Heart left ventricle (tissue), 16 donors: ENCODE measurements at places on chromosomes 5 and 9. TPM values are rescaled to one million over a fixed set of nuclear protein-coding genes. Genes with fewer than 3 reads are reported as not detected.

Gene SMIM33
- total RNA-seq, result not detected

Gene MRPS30
- total RNA-seq, result 96.9 TPM

GRCh38 chr5:96043446-96043845 is 81.8 kb upstream of the ELL2 start:
- H3K27me3 ChIP-seq, result no peaks in the 10 kb centered on the region
- H3K4me3 ChIP-seq, result no peak overlapping the region
- H3K36me3 ChIP-seq, result no peaks in the 10 kb centered on the region
- no peak overlapping the region for H3K27ac ChIP-seq
- no peak for DNase-seq
- no peaks in the 10 kb centered on the region for H3K4me1 ChIP-seq

Gene PDCD1LG2
- total RNA-seq, result 3.0 TPM

DNA sequence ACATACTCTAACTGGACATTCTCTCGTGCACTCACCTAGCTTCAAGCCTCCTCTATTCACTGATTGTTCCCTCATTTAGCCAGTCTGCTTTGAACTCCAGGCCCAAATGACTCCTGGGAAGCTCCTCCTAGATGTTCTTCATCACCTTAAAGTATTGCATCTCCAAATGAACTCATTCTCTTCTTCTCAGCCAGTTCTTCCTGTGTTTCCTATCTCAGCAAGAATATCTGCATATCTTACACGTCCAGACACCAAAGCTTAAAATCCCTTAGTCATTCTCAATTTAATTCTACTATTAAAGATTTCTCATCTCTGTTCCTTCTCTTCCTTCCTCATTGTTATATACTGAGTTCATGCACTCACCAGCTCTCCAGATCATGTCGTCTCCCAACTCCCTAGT is 118.6 kb upstream of the DAB2 start:
- DNase-seq, result no peak
- no peak overlapping the region for H3K4me3 ChIP-seq
- H3K36me3 ChIP-seq, result no peaks in the 10 kb centered on the region
- H3K4me1 ChIP-seq, result peaks cover 9% of the 10 kb centered on the region
- H3K27me3 ChIP-seq, result no peaks in the 10 kb centered on the region
- no peak overlapping the region for H3K27ac ChIP-seq

DNA sequence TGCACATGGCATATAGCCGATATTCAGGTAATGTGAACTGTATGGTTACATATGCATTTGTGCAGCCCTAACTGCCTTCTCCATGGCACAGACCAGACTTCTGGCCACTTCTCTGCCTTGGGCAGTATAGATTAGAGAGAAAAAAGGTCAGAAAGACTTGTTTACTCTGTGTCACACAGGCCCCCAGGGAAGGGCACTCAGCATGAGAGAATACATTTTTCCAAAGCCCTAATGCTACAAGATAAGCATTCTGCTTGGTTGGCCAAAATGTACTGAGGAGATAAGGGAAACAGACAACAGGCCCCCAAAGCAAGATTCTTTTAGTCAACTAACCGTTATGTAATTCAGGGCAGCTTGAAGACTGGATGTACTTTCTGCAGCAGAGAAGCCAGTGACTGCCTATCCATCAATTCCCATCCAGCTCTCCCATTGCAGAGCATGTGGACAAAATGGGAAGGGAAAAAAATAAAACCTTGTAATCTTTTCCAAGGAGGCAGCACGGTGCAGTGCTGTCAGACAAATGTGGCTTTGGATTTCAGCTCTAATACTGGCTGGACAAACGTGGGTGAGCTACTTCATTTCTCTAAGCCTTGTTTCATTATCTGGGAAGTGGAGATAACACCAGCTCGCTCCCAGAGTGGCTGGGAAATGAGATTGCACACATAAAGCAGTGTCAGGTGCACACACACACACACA is 205.9 kb downstream of the NSG2 start:
- no peak overlapping the region for H3K4me3 ChIP-seq
- H3K27ac ChIP-seq, result no peak overlapping the region
- H3K36me3 ChIP-seq, result no peaks in the 10 kb centered on the region
- no peaks in the 10 kb centered on the region for H3K4me1 ChIP-seq
- no peak for DNase-seq
- no peaks in the 10 kb centered on the region for H3K27me3 ChIP-seq

GRCh38 chr5:34854459-34855174 is 15.7 kb downstream of the TTC23L start:
- H3K4me1 ChIP-seq, result no peaks in the 10 kb centered on the region
- DNase-seq, result no peak
- H3K4me3 ChIP-seq, result no peak overlapping the region
- no peaks in the 10 kb centered on the region for H3K27me3 ChIP-seq
- no peak overlapping the region for H3K27ac ChIP-seq

- H3K4me3 ChIP-seq, result no peak overlapping the region
- no peaks in the 10 kb centered on the region for H3K36me3 ChIP-seq
- DNase-seq, result no peak
- H3K4me1 ChIP-seq, result no peaks in the 10 kb centered on the region
- H3K27me3 ChIP-seq, result no peaks in the 10 kb centered on the region
Measured at GRCh38 chr9:98570055-98570454, 138.7 kb downstream of the GABBR2 start.

GRCh38 chr9:136237486-136238341 is 7.9 kb downstream of the QSOX2 start:
- no peak for DNase-seq
- H3K36me3 ChIP-seq, result peaks cover 5% of the 10 kb centered on the region
- no peak overlapping the region for H3K4me3 ChIP-seq
- H3K4me1 ChIP-seq, result peaks cover 27% of the 10 kb centered on the region
- H3K27ac ChIP-seq, result no peak overlapping the region

DNA sequence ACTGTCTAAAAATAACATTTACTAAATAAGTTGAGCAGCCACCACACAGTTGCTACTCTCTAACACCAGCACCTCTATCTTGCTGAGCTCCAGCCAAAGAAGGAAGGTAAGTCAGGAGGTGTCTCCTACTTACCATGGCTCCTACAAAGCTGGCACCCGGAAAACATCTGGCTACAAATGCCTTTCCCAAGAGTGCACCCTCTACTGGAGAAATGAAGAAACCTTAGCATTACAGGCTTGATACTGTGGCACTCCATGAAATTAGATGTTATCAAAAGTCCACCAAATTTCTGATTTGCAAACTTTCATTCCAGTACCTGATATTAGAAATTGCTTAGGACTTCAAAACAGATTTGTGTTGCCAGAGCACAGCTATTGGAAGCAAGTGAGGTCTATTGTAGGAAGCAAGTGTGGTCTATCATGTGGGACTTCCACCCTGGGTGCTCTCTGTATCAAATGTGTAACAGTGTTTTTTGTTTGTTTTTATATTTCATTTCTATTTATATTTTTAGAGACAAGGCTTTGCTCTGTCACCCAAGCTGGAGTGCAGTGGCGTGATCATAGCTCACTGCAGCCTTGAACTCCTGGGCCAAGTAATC is 25.7 kb upstream of the RFK start:
- H3K27me3 ChIP-seq, result no peaks in the 10 kb centered on the region
- H3K36me3 ChIP-seq, result no peaks in the 10 kb centered on the region
- DNase-seq, result no peak
- no peak overlapping the region for H3K27ac ChIP-seq
- H3K4me3 ChIP-seq, result no peak overlapping the region
- H3K4me1 ChIP-seq, result no peaks in the 10 kb centered on the region

Gene SAXO1
- not detected for total RNA-seq

DNA sequence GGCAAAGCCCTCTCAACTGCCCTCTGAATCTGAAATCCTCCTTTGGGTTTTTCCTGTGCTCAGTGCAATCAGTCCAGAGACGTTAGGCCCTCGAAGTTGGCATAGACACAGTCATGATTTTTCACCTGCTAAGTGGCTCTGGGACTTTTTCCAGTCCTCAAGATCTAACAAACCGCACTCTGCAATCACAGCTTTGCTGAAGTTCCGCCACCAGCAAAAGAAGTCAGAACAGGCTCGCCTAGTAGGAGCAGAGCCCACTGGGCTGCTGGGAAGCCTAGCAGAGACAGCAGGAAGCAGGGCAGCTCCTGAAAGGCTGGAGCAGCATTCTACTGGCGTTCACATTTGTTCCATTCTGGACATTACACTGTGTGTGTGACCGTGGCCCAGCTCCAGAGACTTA is 222.8 kb upstream of the KIF2A start:
- DNase-seq, result no peak
- H3K27ac ChIP-seq, result no peak overlapping the region
- H3K27me3 ChIP-seq, result no peaks in the 10 kb centered on the region
- no peak overlapping the region for H3K4me3 ChIP-seq
- H3K36me3 ChIP-seq, result no peaks in the 10 kb centered on the region

- peaks cover 14% of the 10 kb centered on the region for H3K27me3 ChIP-seq
- H3K4me3 ChIP-seq, result no peak overlapping the region
- no peaks in the 10 kb centered on the region for H3K36me3 ChIP-seq
- DNase-seq, result peak; percentile 36
- H3K27ac ChIP-seq, result no peak overlapping the region
Measured at GRCh38 chr5:1185629-1186350, 15.6 kb upstream of the SLC6A19 start.

GRCh38 chr9:34157898-34158297 is 20.9 kb upstream of the UBAP1 start:
- H3K36me3 ChIP-seq, result no peaks in the 10 kb centered on the region
- no peaks in the 10 kb centered on the region for H3K27me3 ChIP-seq
- H3K27ac ChIP-seq, result no peak overlapping the region
- no peak overlapping the region for H3K4me3 ChIP-seq

- no peak for DNase-seq
- no peaks in the 10 kb centered on the region for H3K27me3 ChIP-seq
- H3K4me1 ChIP-seq, result peaks cover 9% of the 10 kb centered on the region
- no peak overlapping the region for H3K27ac ChIP-seq
- H3K4me3 ChIP-seq, result no peak overlapping the region
Measured at GRCh38 chr5:82169892-82170291, 108.3 kb downstream of the RPS23 start.

DNA sequence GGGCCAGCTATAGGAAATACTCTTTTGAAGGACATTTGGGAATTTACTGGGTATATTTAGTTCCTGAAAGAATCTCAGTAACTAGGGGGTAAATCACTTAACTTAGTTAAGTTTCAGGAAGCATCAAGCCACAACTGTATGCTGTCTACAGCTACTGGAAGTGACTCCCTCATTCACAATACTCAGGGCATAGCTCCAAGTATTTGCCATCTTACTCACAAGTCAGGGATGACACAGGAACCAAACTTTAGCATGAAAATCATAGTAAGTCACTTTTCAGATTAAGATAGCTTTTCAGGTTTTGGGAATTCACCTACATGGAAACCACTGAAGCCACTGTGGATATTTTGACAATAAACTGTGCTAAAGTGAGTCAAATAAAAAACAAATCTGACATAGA is 242.4 kb upstream of the ATP10B start:
- H3K4me3 ChIP-seq, result no peak overlapping the region
- H3K4me1 ChIP-seq, result no peaks in the 10 kb centered on the region
- DNase-seq, result no peak
- no peaks in the 10 kb centered on the region for H3K36me3 ChIP-seq

DNA sequence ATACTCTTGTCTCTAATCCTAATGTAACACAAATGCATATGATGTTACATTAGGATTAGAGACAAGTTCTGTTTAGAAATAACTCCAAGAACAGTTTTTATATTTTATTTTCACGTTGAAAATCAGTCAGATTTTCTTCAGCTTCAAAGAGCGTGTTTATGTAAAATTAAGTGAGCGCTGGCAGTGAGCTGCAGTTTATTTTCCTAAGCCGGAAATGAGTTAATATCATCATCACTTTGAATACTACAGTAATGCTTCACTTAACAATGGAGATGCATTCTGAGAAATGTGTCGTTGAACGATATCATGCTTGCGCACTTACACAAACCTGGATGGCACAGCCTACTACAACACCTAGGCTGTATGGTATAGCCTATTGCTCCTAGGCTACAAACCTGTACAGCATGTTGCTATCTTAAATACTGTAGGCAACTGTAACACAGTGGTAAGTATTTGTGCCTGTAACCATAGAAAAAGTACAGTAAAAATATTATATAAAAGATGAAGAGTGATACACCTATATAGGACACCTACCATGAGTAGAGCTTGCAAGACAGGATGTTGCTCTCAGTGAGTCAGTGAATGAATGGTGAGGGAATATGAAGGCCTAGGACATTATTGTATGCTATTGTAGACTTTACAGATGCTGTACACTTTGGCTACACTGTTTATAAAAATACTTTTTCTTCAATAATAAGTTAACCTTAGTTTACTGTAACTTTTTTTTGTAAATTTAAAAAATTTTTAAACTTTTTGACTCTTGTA is 65.9 kb upstream of the C5orf46 start:
- no peak overlapping the region for H3K27ac ChIP-seq
- H3K4me3 ChIP-seq, result no peak overlapping the region
- no peaks in the 10 kb centered on the region for H3K4me1 ChIP-seq
- DNase-seq, result no peak

- DNase-seq, result no peak
- H3K36me3 ChIP-seq, result no peaks in the 10 kb centered on the region
- no peaks in the 10 kb centered on the region for H3K27me3 ChIP-seq
- no peaks in the 10 kb centered on the region for H3K4me1 ChIP-seq
Measured at GRCh38 chr5:41277476-41278245, 64.3 kb upstream of the C6 start.

DNA sequence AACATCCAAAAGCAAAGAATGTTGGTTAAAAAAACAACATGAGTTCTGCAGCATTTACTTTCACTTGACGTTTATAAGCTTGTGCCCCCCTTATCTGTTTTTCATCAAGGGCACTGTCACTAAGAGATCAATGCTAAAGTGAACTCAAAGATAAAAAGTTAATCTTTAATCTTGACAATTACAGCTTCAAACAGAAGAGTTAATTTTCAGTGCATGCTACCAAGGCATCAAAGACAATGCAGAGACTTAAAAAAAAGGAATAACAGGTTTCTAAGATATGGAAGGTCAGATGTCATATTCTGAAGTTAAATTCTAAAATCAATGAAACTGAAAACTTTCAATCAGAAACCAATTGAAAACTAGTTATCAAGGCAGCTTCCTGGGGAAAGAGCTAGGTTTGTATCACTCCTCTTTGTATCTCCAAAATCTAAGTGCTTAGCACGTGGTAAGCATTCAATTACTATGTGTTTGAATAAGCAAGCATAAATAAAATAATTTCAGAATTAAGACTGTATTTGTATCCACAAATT is 37.6 kb downstream of the TMEM245 start:
- H3K4me3 ChIP-seq, result no peak overlapping the region
- H3K27me3 ChIP-seq, result no peaks in the 10 kb centered on the region
- no peak for DNase-seq
- no peak overlapping the region for H3K27ac ChIP-seq

GRCh38 chr5:106258591-106259125 is 1412.1 kb downstream of the EFNA5 start:
- H3K27ac ChIP-seq, result no peak overlapping the region
- H3K27me3 ChIP-seq, result no peaks in the 10 kb centered on the region
- H3K36me3 ChIP-seq, result no peaks in the 10 kb centered on the region
- H3K4me3 ChIP-seq, result no peak overlapping the region
- DNase-seq, result no peak
